NCI-H526 (cell line): ENCODE measurements at places on chromosomes 3 and 15.

GRCh38 chr3:129650256-129650872 lies 43.9 kb upstream of the PLXND1 start:
- peak; percentile 48 for DNase-seq

DNA sequence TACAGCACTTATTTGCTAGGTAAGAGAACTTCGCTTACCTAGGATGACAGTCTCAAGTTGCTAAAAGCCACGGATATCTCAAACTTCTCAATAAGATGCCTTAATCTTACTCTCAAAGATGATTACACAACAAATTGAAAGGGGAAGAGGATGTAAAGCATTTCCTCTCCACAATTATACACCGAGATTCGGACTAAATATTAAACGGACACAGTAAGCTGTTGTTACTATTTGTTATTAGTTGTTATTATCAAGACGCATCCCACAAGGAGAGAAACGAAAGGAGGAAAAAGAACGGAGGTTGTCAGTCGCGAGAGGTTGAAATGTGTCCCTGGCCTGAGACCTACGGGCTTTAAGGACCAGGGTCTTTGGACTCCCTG lies 660 bp downstream of the ZNF106 start:
- DNase-seq, result no peak

- peak; percentile 66 for DNase-seq
Observed at GRCh38 chr15:68730471-68730919, 90.2 kb downstream of the ANP32A start.

DNA sequence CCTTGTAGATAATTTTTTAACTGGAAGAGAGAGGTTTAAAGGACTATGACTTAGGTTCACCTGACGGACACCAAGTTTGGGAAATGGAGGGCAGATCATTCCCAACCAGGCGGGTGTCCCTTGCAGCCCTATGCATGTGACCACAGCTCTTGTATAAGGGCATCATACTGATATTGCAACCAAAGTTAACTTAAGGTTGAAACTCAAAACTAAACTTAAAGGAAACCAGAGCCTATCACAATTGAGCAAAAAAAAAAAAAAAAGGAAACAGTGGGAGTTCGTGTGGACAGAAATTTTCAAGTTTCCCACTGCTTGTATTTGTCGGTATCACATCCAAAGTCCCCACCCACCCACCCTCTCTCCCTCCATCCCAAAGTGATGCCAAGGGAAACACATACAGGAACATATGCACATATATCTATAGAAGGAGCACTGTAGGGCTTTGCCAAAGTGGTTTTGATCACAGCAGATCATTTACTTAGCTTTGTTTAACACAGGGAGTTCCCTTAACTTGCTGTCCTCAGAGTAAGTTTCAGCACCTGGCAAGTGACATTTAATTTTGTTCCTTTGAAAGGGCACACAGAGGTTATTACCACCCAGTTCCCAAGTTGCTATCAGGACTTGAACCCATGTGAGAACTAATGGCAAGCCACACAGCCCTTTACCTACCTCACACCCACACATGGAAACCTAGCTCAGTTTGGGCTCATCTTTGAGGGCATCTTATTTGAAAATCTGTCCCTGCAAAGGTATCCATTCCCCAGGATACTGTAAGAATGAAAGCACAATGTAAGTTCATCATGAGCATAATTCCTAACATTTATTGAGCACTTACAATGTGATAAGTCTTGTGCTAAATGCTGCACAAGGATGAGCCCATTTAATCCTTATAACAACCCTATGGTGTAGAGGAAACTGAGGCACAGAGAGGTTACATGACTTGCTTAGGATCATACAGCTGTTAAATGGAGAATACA lies 204.5 kb upstream of the CMC1 start:
- DNase-seq, result no peak

DNA sequence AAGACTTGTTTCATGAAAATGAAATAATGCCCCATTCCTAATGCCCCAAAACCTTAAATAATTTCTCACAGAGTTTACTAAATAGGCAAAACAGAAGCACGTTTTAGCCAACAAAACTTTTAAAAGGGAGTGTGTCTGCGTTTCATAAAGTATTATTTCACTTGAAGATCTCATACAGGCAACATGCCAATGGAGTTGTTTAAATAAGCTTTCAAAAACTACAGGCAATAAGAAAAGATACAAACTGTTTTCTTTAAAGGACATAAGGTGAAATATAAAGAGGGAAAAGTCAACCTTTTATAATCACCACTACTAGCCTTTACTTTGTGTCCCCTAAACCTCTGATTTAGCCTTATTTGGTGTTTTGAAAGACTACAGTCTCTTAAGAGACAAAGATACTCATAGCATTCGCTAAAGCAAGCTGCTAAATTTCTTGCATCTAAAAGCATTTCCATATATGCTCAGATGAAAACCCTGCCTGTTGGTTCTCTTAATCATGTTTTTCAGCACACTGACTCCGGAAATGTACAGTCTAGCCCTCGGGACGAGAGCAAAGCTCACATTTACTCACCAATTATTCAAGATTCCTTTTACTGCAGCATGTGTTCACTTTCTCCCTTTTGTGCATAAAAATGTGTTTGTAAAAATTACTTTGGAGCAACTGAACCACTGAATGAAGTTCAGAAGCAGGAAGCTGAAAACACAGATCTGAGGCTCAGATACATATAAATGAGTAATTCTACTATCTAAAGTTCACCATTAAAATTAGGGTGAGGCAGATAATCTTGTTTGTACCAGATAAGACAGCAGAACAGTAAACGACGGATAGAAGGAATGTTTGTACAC lies 119.0 kb downstream of the GOLIM4 start:
- DNase-seq, result no peak

- DNase-seq, result no peak
Observed at GRCh38 chr15:48486228-48486627, 155.0 kb downstream of the DUT start.

- no peak for DNase-seq
Observed at GRCh38 chr3:114624571-114625181, 330.8 kb downstream of the TIGIT start.

GRCh38 chr3:83559082-83559481 lies 1399.7 kb upstream of the CADM2 start:
- no peak for DNase-seq

DNA sequence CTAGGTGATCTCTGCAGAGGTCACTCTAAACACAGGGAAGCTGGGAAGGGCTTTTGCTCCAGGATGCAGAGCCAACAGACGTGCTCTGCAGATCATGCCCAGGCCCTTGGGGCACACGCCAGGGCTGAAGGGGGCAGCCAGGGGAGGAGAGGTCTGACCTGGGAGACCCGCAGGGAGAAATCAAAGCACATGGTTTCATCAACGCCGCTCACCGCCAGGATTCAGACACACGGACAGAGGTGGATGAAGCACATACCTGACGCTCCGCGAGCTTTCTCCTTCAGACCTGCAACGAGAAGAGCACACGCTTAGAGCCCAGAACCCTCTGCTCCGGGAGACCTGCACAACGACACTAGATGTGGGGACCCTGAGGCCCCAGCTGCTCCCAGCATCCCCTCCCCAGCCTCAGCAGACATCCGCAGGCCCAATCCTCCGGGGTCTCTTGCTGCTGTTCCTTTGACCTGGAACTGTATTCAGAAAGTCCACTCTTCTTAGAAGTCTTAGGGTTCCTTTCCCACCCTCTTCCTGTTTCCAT lies 90.7 kb upstream of the IQSEC1 start:
- DNase-seq, result no peak

DNA sequence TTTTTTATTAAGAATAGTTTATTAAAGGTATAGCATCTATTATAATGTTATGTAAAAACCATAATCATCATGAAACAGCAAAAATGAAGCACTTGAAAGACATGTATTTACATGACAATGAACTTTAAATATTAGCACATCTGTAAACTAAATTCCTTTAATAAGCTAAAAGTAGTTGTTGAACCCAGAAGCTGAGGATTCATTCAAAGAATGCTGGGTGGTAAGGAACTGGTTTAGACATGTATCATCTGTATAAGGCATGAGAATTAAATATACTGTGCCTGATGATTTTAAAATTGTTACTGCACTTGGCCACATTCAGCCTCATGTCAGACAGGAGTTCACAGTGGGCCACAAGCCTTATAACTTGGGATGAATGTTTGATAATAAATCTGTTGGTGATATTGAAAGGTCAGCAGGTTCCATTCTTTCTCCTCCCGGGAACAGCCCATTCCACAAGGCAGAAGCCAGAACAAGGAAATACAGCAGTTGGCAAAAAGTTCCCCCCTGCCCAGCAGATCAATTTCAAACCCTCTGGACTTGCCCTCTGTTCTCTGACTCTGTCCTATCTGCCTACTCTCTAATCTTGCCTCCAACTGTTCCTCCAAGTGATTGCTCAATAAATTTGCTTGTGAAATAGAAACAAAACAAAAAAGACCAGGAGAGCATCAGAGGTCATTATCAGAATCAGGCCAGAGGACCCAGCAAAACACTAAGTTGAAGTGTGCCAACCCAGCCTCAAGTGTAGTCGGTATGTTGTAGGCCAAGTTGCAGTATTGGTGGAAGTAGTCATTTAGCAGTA lies 49.8 kb upstream of the TEX264 start:
- DNase-seq, result no peak

- DNase-seq, result no peak
Observed at GRCh38 chr3:74345701-74346100, 268.8 kb downstream of the CNTN3 start.

GRCh38 chr15:91456251-91456718 lies 356.2 kb downstream of the SV2B start:
- no peak for DNase-seq

DNA sequence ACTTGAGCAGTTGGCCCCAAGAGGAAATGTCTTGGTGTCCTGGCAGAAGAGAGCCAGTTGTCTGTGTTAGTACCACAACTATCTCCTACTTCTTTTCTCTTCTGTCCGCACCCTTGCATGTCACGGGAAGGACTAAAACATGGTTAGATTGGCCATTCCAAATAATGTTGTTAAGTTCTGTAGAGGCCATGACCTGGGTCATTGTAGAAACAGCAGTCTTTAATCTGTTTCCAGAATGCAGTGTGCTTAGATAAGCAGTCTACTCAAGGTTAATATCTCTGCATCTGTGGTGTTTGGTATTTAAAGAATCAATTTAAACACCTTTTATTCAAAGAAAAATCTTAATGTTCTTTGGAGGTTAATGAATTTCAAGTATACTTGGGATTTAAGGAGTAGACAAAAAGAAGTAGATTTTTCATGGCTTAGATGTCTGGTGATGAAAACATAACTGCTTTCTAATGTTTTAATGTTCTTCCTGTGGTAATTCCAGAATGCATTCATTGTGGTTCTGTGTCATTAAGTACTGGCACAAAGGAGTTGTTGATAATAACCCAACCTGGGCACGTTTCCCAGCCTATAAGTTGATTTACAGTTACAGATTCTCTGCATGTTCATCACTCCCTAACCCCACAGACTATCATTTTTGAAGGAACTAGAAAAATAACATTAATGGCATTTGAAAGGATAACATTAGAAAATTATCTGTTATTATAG lies 58.9 kb downstream of the TMEM108 start:
- no peak for DNase-seq

GRCh38 chr3:11455956-11456355 lies 183.8 kb downstream of the ATG7 start:
- no peak for DNase-seq

- DNase-seq, result no peak
Observed at GRCh38 chr3:126181398-126181725, 976 bp upstream of the ALDH1L1 start.

DNA sequence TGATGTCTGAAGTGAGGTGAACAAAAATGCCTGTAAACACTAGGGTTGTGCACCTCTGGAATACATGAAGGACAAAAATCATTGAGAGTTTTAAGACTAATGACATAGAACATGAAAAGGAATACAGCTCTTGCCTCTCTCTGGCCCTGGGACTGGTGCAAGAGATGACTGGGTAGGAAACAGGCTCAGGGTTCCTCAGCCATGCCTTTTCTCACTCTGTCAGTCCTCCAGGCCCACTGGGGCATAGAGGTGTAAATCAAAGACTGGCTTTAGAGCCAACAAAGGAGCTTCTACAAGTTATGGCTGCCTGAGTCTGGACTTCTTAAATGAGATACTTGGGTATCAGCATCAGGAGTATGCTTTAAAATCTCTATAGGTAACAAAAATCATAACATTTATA lies 554.7 kb upstream of the KCNMB2 start:
- DNase-seq, result no peak

DNA sequence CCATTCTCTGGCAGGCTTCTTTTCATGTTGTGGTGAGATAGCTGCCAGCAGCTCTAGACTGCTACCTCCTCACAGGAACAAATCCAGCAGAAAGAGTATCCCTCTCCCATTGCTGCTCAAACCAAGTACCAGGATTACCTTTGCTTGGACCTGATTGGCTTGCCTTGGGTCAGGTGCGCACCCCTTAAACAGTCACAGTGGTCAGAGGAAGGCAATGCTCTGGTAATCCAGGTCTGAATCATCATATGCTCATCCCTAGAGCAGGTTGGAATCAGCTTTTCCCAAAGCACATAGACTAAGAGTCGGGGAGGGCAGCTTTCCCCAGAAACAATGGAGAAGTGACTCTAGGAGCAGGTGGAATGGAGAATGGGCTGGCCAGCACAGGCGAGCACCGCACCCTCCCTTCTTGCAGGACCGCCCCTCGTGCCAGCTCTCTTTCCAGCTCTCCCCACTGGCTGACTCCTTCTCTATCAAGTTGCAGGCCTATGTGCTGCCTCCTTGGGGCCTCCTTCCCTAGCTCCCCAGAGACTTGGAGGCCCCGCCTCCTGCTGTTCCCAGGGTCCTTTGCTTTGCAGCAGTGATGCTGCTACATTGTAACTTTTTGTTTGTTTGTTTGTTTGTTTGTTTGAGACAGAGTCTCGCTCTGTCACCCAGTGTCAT lies 29.9 kb upstream of the ADPGK start:
- no peak for DNase-seq

GRCh38 chr15:81376231-81376630 lies 2.2 kb upstream of the TMC3 start:
- DNase-seq, result no peak

DNA sequence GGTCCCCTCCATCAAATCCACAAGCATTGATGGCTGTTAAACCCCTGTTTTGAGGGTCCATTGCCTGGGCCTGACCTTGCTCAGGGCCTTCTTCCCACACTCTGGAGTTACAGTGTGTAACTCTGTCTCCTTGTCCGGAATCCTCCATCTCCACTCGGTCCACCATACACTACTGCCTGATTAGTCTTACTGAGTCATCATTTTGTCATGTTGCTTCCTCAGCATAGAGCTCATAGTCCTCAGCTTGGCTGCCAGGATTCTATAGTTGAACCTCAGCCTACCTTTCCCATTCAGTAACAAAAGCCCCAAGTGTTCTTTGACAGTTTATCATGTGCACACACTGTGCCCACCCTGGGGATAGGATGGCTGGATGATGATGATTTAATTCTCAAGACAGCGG lies 113.0 kb downstream of the PDE8A start:
- DNase-seq, result no peak

- no peak for DNase-seq
Observed at GRCh38 chr3:172287937-172288477, 160.2 kb downstream of the GHSR start.

DNA sequence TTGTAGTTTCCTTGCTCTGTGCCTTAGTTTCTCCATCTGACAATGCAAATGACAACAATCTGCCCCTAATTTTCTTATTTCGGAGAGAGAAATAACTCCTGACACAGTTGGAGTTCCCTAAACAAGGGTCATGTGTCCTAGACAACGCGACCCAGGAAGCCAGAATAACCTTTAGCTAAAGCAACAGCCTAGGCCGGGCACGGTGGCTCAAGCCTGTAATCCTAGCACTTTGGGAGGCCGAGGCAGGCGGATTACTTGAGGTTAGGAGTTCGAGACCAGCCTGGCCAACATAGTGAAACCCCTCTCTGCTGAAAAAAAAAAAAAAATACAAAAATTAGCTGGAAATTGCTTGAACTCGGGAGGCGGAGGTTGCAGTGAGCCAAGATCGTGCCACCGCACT lies 49.9 kb downstream of the MCF2L2 start:
- DNase-seq, result no peak
